Esophagus (tissue), 2 donors: ENCODE measurements at places on chromosomes 7 and 10. TPM values are rescaled to one million over a fixed set of nuclear protein-coding genes. Genes with fewer than 3 reads are reported as not detected.

The TCAF2 gene
- 4.4 TPM for polyA plus RNA-seq

The TMEM270 gene
- not detected for polyA plus RNA-seq

The ANKRD61 gene
- polyA plus RNA-seq: not detected

The GRID1 gene
- polyA plus RNA-seq: 0.32 TPM

The NRCAM gene
- 0.96 TPM for polyA plus RNA-seq

The LRRTM3 gene
- not detected for polyA plus RNA-seq

The GRIFIN gene
- polyA plus RNA-seq: not detected

The SLC29A3 gene
- 1.9 TPM for polyA plus RNA-seq

The SLC26A3 gene
- 0.01 TPM for polyA plus RNA-seq

The RBM48 gene
- 6.3 TPM for polyA plus RNA-seq

The AKR1E2 gene
- polyA plus RNA-seq: 1.1 TPM

The FAM25C gene
- polyA plus RNA-seq: not detected

The NUTM2A gene
- polyA plus RNA-seq: 1.5 TPM

The CRHR2 gene
- polyA plus RNA-seq: 0.06 TPM

The HOXA9 gene
- 0.49 TPM for polyA plus RNA-seq

The CPA2 gene
- 0.37 TPM for polyA plus RNA-seq

The BHLHA15 gene
- 0.80 TPM for polyA plus RNA-seq

The AZGP1 gene
- 1.6 TPM for polyA plus RNA-seq
